ENCODE measurements at places on chromosomes 2 and 18. TPM values are rescaled to one million over a fixed set of nuclear protein-coding genes. Genes with fewer than 3 reads are reported as not detected.

GAREM1 gene
- 2.5 TPM for total RNA-seq

TNFRSF11A gene
- total RNA-seq, result 6.5 TPM

MSTN gene
- not detected for total RNA-seq

YPEL5 gene
- 50.5 TPM for total RNA-seq

Measured in A549 treated with CpdA at 1 μM for 4 hours (cell line).